ENCODE measurements at places on chromosomes 12 and 14.

DNA sequence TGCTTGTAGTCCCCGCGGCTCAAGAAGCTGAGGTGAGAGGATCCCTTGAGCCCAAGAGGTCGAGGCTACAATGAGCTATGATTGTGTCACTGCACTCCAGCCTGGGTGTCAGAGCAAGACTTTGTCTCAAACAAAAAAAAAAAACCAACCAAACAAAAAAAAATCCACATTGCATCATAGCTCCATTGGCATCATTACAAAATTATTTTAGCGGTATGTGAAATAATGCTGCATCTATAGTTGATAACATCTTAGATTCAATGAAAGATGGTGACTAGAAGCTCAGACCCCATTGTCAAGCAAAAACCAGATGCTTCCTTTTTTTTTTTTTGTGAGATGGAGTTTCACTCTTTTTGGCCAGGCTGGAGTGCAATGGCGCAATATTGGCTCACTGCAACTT lies 14.8 kb upstream of the PTHLH start:
- no peak for DNase-seq

GRCh38 chr12:24044941-24045703 lies 95.7 kb upstream of the SOX5 start:
- no peak for DNase-seq

- peak; percentile 35 for DNase-seq
Observed at GRCh38 chr14:72883961-72884360, 9.9 kb downstream of the DPF3 start.

DNA sequence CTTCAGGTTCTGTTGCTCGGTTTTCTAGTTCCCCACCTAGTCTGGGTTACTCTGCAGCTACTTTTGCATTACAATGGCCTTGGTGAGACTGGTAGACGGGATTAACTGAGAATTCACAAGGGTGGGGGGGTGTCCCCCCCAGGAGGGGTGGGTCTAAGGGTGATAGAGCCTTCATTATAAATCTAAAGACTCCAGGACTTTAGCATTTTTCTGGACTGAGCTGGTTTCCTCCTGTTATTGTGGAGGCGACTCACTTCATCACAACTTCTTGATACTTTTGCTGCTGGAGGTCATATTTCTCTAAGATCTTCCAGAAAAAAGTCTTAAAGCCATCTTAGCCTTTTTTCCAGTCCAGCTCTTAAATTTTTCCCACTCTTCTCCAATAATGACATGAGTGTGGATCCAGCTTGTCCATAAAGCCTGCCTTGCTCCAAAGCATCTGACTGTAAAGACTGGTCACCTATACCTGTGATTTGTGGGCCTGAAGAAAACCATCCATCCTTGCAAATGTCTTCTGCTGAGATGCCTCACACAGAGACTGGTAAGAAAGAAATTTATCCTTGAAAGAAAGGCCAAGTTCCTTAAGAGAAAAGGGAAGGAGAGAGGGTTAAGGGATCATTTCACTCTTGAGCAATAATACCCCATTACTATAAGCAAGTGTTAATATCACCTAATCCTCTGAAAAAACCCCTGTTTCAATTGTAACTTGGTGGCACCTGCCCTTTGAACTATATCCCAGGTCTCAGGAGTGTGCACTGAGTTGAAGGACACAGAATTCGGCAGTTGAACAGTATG lies 19.7 kb upstream of the SLC2A14 start:
- no peak for DNase-seq

DNA sequence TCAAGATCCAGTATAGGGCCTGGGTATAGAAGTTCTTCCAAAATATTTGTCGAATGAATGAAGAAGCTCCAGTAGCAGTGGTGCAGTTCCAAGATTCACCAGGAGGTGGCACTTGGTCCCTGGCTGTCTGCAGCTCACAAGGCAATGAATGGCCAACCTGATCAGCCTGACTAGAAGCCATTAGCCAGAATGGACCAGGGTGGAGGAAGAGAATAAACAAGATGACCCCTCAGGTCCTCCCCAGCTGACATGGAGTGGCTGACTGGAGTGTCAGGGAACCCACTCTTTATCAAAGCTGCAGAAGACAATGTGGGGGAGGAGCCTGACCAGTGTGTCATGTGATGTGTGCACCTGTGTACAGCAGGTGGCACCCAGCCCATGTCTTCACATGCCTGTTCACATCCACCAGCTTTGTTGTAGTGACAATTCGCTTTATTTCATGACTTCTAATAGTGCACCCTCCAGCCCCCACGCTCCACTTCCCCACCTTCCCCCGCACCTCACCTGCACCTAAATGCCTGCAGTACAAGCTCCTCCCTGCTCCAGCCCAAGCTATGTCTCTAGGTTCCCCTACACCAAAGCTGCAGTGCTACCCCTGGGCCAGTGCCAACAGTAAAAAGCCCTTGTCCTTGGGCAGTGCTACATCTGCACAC lies 3.0 kb downstream of the LTBP2 start:
- DNase-seq = peak; percentile 84

DNA sequence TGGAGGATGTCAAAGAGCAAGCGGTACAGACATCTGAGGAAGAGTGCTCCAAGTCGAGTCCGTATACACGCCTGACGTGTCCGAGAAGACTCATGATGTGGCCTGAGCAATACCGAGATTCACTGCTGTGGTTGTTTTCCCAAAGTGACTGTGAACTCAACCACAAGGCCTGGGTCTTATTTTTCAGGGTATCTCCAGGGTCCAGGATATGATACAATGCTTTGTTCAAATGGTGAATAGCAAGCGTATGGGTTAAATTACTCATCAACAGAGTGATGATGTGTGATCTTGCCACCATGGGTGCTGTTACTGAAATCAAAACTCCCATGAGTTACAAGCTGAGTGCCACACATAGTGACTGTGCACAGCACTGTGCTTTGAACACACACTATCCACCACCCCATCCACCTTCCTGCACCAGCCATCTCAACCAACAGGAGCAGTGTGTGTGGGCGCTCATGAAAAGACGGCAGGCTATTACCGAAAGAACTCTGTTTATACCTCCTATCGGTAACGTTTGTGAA lies 109.6 kb downstream of the BCAT1 start:
- peak; percentile 83 for DNase-seq

GRCh38 chr12:13193505-13194231 lies 2.9 kb upstream of the EMP1 start:
- DNase-seq = no peak

GRCh38 chr14:94517641-94518257 lies 8.5 kb upstream of the SERPINA12 start:
- DNase-seq = no peak

GRCh38 chr14:74682169-74682952 lies 30.5 kb downstream of the AREL1 start:
- DNase-seq = no peak

DNA sequence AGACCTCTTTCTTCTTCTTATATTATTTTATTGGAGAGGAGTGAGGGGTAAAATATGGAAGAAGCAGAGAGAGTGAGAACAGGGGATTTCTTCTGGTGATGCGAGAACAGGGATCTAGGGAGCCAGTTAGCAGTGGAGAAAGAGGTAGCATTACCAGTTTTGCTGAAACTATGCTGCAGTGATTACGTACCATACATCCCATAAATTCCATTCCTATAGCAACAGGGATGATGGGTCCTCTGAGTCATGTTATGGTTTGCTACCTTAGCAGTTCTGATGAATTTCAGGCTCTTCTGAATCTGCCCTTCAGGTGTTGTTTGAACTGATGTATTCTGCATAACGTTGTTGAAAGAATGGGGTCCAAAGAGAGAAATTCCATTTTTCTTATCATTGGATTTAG lies 625.4 kb upstream of the LRFN5 start:
- DNase-seq = no peak

DNA sequence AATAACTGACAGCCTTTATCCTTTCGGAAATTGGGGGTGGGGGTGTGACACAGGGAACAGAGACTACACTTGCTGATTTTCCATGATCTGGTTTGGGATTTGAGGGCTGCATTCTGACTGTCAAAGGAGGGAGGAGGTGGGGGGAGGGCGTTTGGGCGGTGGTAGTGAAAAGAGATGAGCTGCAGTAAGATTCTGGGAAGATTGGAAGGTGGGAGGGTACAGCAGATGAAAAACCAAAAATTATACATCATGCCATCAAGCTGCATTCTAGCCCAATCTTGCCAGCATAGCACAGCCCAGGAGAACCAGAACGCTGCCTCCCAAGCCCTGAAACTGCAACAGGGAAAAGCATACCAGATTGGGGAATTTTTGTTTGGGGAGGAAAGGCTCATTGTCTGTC lies 2.4 kb downstream of the RND1 start:
- DNase-seq = no peak

DNA sequence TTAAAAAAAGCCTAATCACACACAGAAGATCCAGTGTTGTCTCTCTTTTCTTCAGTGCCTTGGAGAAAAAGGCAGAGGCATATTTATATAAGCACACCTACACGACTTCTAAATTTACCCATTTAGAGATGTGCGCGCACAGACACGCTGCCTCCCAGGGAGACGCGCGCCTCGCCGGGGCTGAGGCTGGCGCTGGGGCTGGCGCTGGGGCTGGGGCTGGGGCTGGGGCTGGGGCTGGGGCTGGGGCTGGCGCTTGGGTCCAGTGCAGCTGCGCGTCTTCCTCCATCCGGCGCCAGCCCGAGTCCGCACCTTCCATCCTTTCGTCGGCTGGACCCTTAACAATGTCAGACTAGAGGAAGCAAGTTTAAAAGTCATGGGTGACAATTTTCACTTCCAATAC lies 118.4 kb upstream of the ARID2 start:
- DNase-seq = no peak

DNA sequence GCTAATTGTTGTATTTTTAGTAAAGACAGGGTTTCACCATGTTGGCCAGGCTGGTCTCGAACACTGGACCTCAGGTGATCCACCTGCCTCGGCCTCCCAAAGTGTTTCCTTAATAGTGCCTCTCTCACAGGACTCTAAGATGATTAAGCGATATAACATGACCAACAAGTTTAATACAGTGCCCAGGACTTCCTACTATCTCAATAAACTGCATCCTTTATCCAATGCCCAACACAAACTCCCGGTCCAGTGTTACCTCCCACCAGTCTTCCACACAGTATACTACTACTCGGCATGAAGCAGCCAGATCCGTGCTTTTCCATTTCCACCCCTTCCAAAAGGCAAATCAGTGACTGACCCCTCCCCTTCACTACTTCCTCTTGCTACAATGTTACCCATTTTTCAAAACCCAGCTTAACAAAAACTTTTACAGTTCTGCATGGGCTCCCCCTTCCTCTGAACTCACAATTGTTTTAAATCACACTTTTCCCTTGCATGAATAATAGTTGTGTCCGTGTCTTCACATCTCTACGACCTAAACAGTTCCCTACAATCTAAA lies 900 bp downstream of the NOP2 start:
- DNase-seq = no peak

GRCh38 chr12:39420043-39420442 lies 22.9 kb downstream of the KIF21A start:
- DNase-seq = no peak

- no peak for DNase-seq
Observed at GRCh38 chr12:49219417-49220026, 30.6 kb upstream of the TUBA1A start.

GRCh38 chr12:116136340-116136739 lies 141.2 kb downstream of the MED13L start:
- peak; percentile 15 for DNase-seq

DNA sequence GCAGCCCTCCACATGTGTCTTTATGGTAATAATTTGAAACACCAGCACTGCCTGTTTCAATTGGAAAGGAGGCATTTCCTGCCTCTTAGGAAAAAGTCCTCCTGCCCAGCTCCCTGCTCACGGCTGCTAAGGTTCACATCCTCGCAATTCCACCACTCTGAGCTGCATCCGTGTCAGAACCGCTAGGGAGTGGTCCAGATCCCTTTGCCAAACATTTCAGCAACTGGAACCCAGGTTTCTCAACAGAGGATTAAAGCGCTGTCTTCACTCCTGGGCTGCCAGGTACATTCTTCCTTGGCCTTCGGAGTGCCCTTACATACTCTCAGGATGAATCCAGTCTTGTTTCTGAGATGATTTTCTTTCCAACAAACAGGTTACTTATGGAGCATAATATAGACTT lies 23.3 kb downstream of the C14orf132 start:
- no peak for DNase-seq

DNA sequence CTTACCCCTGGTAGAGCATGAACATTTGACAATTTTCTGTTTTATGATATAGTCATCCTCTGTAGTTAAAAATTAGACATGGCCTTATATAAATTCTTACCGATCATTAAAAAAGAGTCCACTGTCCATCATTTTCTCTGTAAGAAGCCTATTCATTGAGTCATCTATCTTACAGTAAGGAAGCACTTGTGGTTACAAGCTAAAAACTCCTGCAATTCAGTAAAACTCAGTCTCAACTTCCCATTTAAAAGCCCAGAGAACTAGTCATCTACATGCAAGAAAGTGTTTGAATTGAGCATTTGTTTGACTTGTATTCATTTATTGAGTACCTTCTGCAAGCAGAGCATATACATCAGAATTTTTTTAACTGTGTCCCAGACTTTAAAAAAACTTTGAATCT lies 63.3 kb downstream of the GTF2A1 start:
- no peak for DNase-seq

- DNase-seq = no peak
Observed at GRCh38 chr14:54261283-54261682, 135.5 kb upstream of the CDKN3 start.

GRCh38 chr12:20740972-20741371 lies 45.8 kb downstream of the SLCO1C1 start:
- DNase-seq = no peak

DNA sequence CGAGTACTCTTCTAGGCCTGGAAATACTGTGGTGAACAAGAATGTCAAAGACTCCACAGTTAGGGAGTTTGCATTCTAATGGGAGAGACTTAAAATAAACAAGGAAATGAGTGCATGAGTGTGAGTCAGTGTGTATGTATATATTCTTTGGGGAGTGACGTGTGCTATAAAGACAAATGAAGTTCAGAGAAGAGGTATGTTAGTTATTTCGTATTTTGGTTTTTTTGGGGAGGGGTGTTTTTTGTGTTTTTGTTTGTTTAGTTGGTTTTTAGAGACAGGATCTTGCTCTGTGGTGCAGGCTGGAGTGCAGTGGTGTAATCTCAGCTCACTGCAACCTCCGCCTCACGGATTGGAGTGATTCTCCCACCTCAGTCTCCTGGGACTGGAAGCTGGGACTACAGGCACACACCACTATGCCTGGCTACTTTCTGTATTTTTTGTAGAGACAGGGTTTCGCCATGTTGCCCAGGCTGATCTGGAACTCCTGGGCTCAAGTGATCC lies 74.3 kb downstream of the SRGAP1 start:
- DNase-seq = no peak

DNA sequence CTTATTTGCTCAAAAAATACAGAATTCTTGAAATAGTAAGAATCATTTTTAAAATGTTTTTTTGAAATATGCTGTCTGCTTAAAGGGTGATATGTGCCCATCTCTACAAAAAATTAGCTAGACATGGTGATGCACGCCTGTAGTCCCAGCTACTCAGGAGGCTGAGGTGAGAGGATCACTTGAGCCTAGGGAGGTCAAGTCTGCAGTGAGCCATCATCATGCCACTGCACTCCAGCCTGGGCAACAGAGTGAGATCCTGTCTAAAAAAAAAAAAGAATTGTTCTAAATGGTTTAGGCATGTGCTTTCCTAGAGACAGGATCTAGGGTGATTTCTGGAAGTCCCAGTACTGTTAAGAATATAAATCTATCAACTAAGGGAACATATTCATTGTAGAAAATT lies 75.6 kb upstream of the HECTD1 start:
- no peak for DNase-seq

Measured in activated T-cell treated with anti-CD3 and anti-CD28 coated beads, Interleukin-2, amount 50 U/mL, for 72 hours (primary cell).